ENCODE measurements at places on chromosomes 3 and 15.

- DNase-seq = no peak
These were observed 56.6 kb upstream of the PRTG start for GRCh38 chr15:55799291-55800212.

- DNase-seq = no peak
These were observed 133.8 kb downstream of the GMNC start for GRCh38 chr3:190728574-190729246.

GRCh38 chr3:77868725-77869124 lies 828.8 kb downstream of the ROBO2 start:
- no peak for DNase-seq

- no peak for DNase-seq
These were observed 26.0 kb upstream of the MAP4 start for GRCh38 chr3:48042071-48042760.

- no peak for DNase-seq
These were observed 11.6 kb downstream of the EPB42 start for GRCh38 chr15:43209059-43209824.

- DNase-seq = no peak
These were observed 24.1 kb downstream of the WDR48 start for GRCh38 chr3:39075910-39076309.

GRCh38 chr15:96416934-96417759 lies 86.6 kb downstream of the NR2F2 start:
- DNase-seq = no peak

DNA sequence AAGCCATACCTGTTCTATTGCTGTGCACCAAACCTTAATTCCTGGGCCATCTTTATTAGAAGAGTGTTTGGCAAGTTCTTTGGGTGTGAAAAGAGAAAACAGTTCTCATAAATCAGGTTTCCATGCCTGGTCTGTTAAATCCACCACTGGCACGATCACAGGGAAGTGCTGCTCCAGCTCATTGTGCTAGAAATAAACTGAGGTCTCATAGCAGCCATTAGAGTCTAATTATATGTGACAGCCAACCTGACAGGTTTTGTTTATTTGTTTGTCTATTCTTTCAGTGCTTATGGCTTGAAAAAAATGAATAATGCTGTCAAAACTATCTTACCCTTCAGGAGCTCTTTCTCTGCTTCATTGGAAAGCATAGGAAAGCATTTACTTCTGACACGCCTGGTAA lies 147.1 kb upstream of the CNTN6 start:
- no peak for DNase-seq

GRCh38 chr3:9913601-9914000 lies 3.3 kb upstream of the IL17RC start:
- DNase-seq = no peak

GRCh38 chr3:195059006-195059350 lies 212.0 kb downstream of the XXYLT1 start:
- no peak for DNase-seq

GRCh38 chr3:77329116-77329515 lies 289.2 kb downstream of the ROBO2 start:
- no peak for DNase-seq

DNA sequence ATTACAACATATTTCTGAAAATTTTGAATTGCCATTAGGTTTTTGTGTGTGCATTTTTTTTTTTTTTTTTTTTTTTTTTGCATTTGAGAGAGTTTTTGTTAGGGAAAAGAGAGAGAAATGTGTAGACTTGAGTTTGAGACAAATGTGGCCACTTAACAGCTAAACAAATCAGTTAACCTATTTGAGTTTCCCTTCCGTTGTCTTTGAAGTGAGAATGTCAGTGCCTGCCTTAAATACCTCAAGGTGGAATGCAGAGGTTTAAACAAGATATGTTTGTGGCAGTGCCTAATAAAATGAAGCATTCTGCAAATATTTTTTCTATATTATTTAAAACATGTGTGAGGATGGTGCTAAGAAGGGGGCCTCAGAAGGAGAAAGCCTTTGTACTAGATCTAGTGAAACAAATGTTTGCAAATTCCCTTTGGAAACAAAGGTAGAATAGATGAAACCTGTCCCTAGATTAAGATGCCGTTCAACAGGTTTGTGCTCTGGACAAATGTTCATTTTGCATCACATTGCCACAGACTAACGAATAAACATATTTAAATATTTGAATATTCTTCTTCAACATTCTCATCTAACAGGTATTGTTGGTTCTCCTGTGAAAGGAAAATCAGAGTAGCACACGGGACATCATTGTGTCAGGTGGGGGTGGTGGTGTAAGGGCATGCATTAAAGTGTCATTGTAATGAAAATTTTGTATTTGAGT lies 80.7 kb downstream of the SATB1 start:
- DNase-seq = no peak

DNA sequence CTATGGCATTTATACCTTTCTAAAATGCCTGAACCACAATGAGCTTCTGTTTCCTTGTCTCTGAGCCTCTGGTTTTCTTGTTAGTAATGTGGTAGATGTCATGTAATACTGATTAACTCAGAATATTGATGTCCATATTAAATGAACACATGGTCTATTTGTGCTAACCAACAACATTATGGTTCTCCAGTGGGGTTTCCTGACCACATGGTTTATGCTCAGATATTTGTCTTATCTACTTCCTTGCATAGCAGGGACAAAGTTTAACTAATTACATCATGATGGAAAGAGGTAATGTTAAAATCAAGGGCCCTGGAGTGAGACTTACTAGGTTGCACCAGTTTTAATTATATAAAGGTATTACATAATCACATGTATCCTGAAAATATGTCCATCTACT lies 62.6 kb upstream of the SCN10A start:
- DNase-seq = no peak

DNA sequence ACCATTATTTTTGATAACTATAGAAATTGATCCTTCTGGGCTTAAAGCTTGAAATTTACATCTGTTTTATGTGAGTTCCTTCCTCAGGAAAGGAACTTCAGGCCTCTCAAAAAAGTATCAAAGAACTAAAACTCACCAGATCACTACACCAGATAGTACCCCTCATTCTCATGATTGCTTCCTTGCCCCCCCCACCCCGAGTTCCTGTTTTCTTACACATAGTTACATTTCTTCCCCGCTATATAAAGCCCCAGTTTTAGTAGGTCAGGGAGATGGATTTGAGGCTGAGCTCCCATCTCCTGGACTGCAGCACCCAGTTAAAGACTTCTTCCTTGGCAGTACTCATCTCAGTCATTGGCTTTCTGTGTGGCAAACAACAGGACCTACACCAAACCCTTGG lies 80.3 kb upstream of the HRH1 start:
- no peak for DNase-seq

DNA sequence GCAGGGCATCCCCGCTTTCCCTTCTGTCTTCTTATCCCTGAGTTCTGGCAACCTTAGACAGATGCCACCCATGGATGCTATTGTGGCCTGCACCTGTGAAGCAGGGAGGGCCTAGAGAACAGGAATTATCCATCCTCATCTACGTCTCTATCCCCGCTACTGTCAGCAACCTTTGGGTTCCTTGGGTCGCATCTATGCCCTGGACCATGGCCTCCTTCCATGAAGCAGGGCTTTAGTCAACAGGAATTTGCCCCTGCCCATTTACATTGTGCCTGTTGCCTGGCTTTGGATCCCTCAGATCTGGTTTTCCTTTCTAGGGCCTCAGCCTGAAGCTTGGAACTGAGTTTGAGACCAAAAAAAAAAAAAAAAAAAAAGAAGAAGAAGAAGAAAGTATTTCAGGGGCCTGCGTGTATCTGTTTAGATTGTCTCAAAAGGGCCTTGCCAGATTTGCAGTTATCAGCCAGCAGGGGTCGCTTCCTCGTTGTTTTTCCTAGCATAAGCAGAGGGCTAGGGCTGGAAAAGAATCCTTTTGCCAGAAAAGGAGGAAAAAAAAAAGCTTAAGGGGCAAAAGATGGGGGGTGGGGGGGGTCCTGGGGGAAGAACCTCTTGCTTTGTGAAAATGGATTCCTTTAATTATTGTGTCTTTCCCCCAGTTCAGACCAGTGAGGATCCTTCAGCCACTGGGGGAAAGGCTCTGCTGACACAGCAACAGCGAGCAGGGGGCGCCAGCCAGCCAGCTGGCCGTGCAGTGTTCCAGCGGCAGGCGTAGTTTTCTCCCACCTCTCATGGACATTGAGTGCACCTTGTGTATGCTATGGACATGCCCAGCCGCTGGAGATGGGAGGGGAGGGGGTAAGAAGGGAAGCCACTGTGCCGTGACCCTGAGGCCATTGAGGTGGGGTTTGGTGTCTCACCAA lies 65.7 kb upstream of the ALDH1L1 start:
- no peak for DNase-seq

GRCh38 chr3:73576999-73577461 lies 47.7 kb downstream of the PDZRN3 start:
- DNase-seq = no peak

DNA sequence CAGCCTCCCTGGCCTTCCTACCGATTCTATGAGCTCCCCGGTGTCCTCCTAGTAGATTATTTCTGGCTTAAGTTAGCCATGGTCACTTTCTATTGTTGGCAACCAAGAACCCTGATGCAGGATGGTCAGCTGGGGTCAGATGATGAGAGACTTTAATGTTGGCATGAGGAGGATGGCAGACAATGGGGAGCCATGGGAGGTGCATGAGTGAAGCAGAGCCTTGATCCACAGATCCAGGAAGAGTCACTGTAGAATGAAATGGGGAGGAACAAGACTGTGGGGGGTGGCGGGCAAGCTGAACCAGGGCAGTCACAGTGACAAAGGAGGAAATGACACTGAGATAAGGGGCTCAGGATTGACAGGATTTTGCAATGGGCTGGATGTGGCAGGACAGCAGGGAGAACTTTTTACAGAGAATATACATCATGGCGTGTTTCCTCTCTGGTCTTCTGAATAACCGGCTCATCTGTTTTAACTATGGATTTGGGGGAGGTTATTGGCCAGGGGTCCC lies 60.9 kb downstream of the RPLP1 start:
- DNase-seq = no peak

GRCh38 chr3:109631897-109632296 lies 294.6 kb upstream of the DPPA4 start:
- DNase-seq = no peak

DNA sequence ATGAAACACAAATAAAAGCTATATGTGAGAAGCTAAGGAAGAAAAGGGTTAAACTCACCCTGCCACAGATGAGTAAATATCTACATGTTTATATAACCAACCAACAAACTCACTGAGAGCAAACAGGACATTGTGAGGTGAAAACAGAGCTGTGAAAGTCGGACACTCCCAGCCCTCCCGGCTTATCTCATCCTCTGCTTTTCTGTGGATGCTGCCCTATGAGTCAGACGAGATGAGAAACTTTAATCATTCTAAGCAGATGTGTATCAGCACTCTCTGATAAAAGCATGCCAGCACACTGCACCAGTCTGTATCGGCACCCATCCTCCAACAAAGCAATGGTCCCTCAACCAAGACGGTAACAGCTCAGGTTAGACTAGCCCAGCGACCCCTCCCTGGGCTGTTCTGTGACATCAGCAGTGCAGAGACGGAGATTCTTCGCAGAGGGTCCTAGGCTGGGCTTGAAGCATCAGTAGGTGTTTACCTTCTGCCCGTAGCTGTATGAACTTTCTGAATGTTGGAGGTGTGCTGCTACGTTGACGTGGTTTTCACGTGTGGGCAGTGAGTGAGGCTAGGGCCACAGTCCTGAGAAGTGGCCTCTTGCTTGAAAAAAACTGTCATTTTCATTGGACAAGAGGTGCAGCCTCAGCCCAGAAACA lies 119.8 kb upstream of the ALDH1A3 start:
- no peak for DNase-seq

DNA sequence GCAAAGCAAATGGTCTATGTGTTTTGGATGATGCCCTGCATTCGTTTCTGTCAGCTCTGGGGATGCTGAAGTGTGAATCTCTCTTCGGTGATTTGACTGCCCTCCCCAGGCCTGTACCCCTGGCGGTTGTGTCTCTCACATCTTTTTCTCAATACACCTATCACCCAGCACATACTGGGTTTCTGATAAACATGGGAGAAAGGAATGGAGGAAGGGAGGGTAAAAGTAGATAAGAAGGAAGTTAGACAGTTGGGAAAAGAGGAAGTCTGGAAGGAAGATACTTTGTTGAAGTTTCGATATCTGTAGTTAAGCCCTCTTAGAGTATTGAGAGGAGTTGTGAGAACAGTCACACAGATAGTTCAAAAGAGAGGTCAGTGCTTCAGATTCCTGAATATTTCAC lies 35.8 kb upstream of the LRTM1 start:
- DNase-seq = no peak

DNA sequence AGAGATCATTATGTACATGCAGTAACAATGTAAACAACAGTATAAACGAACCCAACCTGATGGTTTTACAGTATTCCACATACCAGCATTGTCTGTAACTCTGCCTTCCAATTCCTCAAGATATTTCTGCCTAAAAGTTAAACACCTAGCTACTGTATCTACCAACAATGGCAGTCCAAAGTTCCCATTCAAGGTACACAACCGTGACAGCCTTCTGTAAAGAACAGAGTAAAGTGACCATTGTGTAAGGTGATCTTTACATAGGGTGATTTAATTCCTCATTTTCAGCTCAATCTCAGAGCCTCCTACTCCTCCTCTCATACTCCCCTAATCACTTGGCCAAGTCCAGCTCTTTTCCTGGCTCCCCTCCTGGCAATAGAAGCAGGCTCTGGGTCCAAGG lies 10.4 kb downstream of the SECISBP2L start:
- DNase-seq = no peak

DNA sequence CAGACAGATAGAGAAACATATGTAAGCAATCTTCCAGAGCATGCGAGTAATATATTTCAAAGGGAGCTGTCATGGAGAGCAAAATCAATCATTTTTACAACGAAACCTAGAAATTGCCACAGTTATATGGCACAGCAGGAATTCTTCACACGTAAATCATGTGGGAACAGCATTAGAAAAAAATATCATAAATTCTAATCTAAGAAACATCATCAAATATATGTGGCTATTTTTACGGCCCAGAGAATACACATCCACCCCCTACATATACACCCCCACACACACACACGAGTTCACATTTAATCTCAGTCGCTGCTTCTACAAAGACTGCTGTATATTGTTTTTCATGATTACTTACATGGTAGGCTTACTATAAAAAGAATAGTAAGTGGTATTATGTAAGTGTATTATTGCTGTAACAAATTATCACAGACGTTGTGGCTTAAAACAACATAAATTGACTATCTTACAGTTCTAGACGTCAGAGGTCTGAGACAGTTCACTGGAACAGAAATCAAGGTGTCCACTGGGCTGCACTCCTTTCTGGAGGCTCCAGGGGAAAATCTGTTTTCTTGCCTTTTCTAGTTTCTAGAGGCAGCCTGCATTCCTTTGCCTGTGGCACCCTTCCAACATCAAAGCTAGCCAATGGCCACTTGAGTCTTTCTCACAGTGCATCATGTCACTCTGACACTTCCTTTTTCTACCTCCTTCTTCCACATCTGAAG lies 363.3 kb downstream of the ULK4 start:
- DNase-seq = no peak

GRCh38 chr15:96170979-96171739 lies 159.3 kb upstream of the NR2F2 start:
- DNase-seq = no peak

- no peak for DNase-seq
These were observed 18.9 kb upstream of the CSPG4 start for GRCh38 chr15:75731248-75732151.

GRCh38 chr3:34305266-34305665 lies 506.8 kb downstream of the PDCD6IP start:
- DNase-seq = no peak
